Regular cardiac myocyte (primary cell): ENCODE measurements at places on chromosomes 7 and 10. TPM values are rescaled to one million over a fixed set of nuclear protein-coding genes. Genes with fewer than 3 reads are reported as not detected.

The CDNF gene
- total RNA-seq, result 1.1 and 1.2 TPM in 2 replicates

The GNAT3 gene
- total RNA-seq, result 0.28 and 0.58 TPM in 2 replicates

The GLCCI1 gene
- 2.9 and 8.5 TPM in 2 replicates for total RNA-seq

The MEOX2 gene
- total RNA-seq, result 12.1 and 43.3 TPM in 2 replicates

The TMEM196 gene
- total RNA-seq, result under 0.01 TPM in 1 of 2 replicates, not detected in the other

The RHOBTB1 gene
- total RNA-seq, result 12.7 and 22.6 TPM in 2 replicates

The CHRM2 gene
- under 0.01 TPM in 2 replicates for total RNA-seq

The SPAG6 gene
- total RNA-seq, result under 0.01 TPM in 1 of 2 replicates, not detected in the other

The KCNH2 gene
- not detected in 2 replicates for total RNA-seq

The CYP3A7 gene
- total RNA-seq, result not detected in 2 replicates

The VAX1 gene
- total RNA-seq, result not detected in 2 replicates

The CDH23 gene
- total RNA-seq, result under 0.01 and 0.56 TPM in 2 replicates

The WDR86 gene
- 0.56 TPM in 1 of 2 replicates, not detected in the other for total RNA-seq

The SEMA3E gene
- total RNA-seq, result 0.38 and 0.56 TPM in 2 replicates
